ENCODE measurements at places on chromosomes 6 and 20.

- DNase-seq = no peak
These were observed 125.2 kb downstream of the TAF4 start for GRCh38 chr20:61940491-61940890.

DNA sequence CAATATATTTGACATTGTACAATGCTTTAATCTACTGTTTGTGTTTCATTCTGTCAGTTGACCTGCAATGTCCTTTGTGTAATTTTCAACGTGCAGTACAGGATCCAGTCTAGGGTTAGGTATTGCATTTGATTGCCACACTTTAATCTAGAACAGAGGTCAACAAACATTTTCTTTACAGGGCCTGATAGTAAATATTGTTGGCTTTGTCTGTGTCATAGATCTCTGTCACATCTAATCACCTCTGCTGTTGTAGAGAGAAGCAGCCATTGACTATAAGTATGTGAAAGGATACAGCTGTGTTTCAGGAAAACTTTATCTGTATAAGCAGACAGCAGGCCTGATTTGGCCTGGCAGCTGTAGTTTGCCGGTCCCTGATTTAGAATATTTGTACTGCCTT lies 39.3 kb downstream of the ATRN start:
- no peak for DNase-seq

DNA sequence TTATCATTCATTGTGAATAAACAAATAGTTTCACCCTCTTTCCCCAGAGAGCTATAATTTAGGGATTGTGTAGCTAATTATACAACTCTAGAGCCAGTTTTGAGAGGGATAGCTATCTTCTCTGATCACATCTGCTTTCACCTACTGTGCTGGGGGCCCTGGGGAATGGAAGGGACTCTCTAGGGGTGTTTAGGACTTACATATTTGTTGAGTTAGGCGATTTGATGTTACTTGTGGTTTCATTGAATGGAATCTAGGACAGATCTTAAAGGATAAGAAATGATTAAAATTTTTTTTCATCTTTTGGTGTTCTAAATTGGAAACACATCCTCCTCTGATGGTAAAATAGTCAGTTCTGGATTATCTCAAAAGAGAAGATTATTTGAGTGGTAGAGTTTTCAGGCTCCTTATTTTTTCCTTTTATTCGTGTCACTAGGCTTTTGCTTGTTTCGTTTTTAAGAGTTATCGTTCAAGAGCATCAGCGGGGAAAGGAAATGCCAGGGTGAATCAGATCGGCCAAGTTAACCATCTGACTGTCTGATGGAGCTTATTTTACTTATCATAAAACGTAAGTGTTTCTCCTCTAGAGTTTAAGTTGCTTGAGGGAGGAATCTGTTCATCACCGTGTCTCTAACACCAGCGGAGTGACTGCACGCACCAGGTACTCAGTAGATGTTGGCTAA lies 236.7 kb downstream of the FARS2 start:
- DNase-seq = no peak

GRCh38 chr6:12884983-12885382 lies 168.4 kb downstream of the PHACTR1 start:
- DNase-seq = no peak

GRCh38 chr6:5004373-5005037 lies 668 bp upstream of the RPP40 start:
- no peak for DNase-seq

GRCh38 chr6:9085054-9085708 lies 649.8 kb upstream of the SLC35B3 start:
- no peak for DNase-seq

- DNase-seq = no peak
These were observed 219.8 kb upstream of the ARID1B start for GRCh38 chr6:156557251-156557910.

DNA sequence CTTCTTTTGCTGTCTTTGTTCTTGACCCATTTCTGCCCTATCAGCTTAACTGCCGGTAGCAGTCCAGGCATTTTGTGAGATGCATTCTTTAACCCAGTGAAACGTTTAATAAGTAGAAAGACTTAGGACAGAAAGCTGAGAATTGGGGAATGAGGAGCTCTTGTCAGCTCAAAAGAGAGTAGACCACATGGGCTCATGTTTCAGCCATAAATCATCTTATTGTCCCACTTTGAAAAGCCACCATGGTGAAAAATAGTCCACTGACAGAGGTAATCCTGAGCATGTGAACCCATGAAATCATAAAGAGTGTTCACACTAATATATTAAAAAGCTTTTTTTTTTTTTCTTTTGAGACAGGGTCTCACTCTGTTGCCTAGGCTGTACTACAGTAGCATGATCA lies 16.3 kb downstream of the ORC3 start:
- DNase-seq = no peak

- DNase-seq = no peak
These were observed 6.0 kb upstream of the RAB22A start for GRCh38 chr20:58303547-58303946.

GRCh38 chr6:100913400-100914276 lies 32.5 kb upstream of the ASCC3 start:
- no peak for DNase-seq

GRCh38 chr6:134634966-134635365 lies 314.9 kb downstream of the ALDH8A1 start:
- no peak for DNase-seq

DNA sequence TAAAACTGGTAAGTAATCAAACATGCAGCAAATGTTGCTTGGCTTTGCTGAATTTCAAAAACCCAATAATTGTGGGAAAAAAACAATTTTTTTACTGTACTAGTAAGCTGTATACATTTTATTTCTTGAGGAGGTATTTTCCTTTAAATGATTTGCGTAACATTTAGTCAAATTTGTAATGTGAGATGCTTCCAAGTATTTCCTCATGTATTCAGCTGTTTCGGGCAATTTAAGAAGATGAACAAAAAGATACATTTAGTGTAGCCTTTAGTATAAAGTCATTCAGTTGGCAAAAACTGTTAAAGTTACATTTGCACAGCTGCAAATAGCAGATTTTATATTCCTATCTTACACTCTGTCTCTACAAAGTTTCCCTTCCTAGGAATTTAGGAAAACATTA lies 186.1 kb upstream of the SCGN start:
- no peak for DNase-seq

- no peak for DNase-seq
These were observed 26.4 kb downstream of the CRISP1 start for GRCh38 chr6:49839957-49840356.

DNA sequence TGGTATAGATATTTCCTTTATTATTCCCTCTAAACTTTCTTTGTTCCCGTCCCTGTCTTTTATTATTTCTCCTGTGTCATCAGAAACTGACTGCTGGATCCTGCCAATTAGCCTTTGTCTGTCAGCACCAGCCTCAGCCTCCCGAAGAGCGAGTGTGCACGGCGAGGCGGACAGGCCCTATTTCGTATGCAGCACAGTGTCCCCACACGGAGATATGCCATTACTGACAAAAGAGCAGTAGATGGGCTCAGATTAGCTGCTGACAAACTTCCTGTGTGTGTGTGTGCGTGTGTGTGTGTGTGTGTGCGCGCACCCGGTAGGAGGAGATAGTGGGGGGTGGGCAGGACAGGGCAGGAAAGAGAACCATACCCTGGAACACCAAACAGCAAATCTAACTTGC lies 99.5 kb upstream of the ZFP64 start:
- DNase-seq = peak; percentile 33

DNA sequence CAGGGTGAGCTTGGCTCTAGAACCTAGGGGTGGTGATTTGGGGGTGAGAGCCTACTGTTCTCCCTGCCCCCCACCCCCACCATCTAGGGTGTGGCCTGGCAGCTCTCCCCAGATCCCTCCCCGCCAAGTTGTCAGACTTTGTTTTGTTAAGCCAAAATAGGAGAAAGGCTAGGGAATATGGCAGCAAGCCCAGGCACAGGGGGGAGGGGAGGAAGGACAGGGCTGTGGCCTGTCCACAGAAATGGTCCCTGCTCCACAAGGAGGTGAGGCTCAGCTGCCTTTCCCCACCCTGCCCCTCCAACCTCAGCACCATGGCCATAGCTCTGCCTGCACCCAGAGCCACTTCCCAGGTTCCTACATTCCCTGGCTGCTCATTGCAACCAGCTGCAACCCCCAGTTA lies 17.2 kb downstream of the SCUBE3 start:
- DNase-seq = no peak

DNA sequence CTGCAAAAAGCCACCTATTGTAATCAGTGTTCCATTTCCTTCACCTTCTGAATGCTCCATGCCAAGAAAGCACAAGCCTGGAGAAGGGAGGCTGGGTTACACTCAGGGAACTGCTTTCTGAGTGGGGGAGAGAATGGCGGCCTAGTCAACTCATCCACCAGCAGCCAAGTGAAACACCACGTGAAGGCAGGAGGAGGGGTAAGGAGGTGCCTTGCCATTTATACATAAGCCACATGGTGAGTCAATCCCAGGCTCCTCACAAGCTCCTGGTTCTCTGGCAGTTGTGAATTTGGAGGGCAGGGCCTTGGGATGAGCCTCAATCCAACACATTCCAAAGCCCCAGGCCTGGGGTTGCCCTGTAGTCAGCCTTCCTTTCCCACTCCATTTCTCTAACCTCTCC lies 149.4 kb downstream of the CD24 start:
- DNase-seq = no peak

DNA sequence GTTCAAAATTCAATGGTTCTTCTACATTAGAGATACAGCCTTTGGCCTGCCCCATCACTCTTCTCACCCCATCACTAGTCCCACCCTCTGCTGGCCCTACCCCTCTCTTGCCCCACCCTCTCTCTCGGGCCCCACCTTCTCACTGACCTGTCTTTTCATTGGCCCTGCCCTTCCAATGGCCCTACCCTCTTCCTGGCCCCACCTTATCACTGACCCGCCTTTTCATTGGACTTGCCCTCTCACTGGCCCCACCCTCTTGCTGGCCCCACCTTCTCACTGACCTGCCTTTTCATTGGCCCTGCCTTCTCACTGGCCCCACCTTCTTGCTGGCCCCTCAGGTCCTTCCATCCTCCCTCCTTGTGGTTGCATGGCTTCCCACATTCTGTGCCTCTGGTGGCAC lies 107.2 kb upstream of the PLEKHG1 start:
- DNase-seq = peak; percentile 74

DNA sequence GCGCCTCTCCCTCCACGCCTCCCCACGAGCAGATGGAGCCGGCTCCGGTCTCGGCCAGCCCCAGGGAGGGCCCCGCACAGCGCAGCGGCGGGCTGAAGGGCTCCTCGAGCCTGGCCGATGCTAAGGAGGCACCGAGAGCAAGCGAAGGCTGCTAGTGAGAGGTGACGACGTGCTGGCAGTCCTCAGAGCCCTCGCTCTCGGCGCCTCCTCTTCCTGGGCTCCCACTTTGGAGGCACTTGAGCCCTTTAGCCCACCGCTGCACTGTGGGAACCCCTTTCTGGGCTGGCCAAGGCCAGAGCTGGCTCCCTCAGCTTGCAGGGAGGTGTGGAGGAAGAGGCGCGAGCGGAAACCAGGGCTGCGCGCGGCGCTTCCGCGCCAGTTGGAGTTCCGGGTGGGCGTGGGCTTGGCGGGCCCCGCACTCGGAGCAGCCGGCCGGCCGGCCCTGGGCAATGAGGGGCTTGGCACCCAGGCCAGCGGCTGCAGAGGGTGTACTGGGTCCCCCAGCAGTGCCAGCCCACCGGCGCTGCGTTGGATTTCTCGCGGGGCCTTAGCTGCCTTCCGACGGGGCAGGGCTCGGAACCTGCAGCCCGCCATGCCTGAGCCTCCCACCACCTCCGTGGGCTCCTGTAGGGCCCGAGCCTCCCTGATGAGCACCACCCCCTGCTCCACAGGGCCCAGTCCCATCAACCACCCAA lies 2.5 kb upstream of the TMEM14C start:
- DNase-seq = no peak

GRCh38 chr20:12925210-12925755 lies 83.5 kb upstream of the SPTLC3 start:
- DNase-seq = peak; percentile 86

DNA sequence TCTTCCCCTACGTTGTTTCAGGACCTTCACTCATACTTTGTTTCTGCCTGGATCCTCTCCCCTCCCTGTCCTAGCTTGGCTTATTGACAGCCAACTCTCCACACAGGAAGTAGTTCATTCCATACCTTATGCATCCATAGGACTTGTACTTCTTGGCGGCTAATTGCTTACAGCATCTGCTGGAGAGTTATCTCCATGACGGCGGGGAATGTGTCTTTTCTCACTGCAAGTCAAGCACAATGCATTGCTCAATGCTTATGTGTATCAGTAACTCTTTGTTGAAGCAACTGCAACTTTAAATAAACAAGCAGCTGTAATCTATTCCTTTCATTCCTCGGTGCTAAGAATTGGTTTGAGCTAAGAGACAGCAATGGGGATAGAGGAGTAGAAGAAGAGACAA lies 551.3 kb upstream of the EPHA7 start:
- no peak for DNase-seq

- DNase-seq = no peak
These were observed 32.6 kb upstream of the APCDD1L start for GRCh38 chr20:58547623-58548475.

DNA sequence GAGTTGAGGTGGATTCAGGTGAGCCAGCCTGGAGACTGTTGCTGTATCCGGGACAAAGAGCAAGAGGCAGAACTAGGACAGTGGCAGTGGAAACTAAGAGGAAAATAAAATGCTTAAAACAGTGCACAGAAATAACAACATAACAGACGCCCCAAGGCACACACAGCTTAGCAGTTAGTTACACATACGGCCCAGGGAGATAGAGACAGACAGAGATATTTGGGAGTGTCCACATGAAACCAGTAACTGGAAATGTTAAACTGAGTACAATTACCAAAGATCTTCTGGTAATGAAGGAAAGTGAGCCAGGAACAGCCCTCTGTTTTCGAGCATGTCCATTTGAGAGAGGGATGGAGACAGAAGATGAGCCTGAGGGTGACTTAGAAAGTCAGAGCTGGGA lies 237.5 kb upstream of the QKI start:
- no peak for DNase-seq

DNA sequence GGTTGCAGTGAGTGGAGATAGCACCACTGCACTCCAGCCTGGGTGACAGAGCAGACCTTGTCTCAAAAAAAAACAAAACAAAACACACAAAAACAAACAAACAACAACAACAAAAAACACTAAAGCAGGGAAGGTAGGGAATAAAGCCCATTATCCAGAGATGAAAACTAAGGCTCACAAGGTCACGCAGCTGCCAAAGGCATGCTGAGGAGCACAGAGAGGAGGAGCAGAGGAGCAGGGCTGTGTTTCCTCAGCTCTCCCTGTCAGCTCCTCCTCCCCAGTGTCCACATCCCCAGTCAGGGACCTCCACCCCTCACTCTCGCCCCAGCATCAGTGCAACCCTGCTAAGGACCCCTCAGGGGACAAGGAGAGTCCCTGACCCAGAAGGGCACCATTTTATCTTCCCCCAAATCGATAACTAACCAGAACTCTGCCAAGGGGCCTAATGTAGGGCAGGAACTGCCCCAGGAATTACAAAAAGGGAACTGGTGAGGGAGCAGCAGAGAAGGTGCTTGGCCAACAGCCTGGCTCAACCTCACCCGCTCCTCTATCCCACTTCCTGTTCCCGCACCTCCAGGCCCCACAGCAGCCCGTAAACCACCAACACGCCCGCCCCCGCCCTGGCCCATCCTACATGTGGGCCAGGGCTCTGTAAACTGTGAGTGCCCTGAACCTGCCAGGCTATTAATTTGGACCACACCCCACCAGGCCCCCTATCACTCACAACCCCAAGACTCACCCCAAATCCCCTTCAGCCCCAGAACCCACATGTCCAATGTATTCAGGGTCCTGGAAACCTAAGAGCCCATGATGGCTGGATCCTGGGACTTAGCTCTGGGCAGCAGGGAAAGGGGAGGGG lies 9.0 kb downstream of the TEAD3 start:
- no peak for DNase-seq

- DNase-seq = peak; percentile 7
These were observed 125.5 kb downstream of the ELOVL4 start for GRCh38 chr6:79821859-79822258.

GRCh38 chr20:62252342-62252966 lies 14.1 kb downstream of the OSBPL2 start:
- no peak for DNase-seq

- DNase-seq = no peak
These were observed 28.9 kb upstream of the BHLHE23 start for GRCh38 chr20:63035603-63036185.

Measured in kidney capillary endothelial cell (primary cell).